ENCODE measurements at places on chromosomes 4 and X.
A peak's percentile ranks its signal among the peaks of the same experiment; 100 is the strongest.

DNA sequence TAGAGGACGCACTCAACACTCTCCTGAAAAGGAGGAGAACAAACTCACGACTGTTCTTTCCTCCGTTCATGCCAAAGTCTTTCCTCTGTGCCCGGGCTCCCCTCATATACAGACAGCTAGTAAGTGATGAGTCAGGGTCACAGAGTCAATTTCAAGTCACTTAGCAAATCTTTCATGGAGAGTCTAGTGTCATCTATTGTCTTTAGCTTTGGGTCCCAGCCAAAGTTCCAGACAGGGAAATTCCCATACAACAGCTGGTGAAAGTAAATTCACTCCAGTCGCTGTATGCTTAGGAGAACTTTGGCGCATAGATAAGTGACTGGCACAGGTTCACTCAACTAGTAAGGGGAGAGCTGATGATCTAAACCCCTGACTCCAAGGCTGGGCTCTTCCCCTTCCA, 226.5 kb downstream of the MID1 start:
- DNase-seq: no peak

DNA sequence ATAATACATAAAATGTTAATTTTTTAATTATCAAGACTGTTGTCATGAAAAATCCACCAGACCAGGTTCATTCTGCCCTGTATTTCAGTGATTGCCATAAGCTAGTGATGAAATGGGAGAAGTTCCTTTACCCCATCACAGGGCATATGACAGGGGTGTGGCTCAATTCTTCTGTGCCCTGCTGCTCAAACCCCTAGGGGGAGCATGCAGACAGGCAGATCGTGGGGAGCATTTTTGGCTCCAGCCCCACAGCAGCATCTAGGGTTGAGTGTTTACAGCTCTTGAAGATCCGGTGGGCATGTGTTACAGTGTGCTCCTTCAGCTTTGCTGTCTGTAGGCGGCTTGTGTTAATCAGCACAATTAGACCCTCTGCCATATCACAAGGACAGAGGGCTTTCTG, 700.7 kb downstream of the PCDH18 start:
- no peak for DNase-seq

DNA sequence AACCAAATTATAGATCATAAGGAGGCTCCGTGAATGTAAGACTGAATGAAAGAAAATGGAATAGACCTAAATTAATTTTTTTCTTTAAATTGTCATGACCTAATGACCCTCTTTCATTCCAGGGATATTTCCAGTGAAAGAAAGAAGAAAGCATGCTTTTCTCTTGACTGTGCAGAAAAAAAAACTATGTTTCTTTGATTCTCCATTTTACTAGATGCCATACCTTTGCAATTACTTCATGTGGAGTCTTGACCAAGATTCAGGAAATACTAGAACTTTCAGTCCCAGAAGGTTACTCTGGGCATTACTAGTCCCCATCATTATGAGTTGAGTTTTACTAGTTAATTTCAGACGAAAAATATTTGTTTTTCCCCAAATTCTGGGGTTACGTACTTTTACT, 6.4 kb upstream of the COMMD8 start:
- DNase-seq: no peak

- DNase-seq: no peak
These were observed 346.3 kb downstream of the FBXW7 start for GRCh38 chr4:152189451-152190179.

- peak; percentile 28 for DNase-seq
These were observed 85.4 kb upstream of the GBA3 start for GRCh38 chr4:22607382-22607781.

DNA sequence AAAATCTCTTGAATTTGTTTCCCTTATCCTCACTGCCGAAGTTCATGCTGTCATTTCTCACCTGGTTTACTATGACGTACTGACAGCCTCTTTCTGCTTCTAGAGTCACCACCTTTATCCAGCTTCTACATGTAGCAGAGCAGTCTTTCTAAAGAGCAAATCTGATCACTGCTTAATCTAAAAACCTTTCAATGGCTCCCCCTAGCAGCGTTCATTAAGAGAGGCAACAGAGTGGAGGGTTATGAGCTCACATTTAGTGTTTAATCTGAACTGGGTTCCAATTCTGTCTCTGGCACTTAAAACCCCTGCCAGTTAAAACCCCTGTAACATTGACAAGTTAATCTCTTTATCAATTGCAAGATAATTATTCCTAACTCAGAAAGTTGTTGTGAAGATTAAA, 4.4 kb downstream of the RBPJ start:
- DNase-seq: no peak

GRCh38 chrX:121655276-121655675, 607.9 kb downstream of the GLUD2 start:
- no peak for DNase-seq
